ENCODE measurements at places on chromosomes 5 and 9.

DNA sequence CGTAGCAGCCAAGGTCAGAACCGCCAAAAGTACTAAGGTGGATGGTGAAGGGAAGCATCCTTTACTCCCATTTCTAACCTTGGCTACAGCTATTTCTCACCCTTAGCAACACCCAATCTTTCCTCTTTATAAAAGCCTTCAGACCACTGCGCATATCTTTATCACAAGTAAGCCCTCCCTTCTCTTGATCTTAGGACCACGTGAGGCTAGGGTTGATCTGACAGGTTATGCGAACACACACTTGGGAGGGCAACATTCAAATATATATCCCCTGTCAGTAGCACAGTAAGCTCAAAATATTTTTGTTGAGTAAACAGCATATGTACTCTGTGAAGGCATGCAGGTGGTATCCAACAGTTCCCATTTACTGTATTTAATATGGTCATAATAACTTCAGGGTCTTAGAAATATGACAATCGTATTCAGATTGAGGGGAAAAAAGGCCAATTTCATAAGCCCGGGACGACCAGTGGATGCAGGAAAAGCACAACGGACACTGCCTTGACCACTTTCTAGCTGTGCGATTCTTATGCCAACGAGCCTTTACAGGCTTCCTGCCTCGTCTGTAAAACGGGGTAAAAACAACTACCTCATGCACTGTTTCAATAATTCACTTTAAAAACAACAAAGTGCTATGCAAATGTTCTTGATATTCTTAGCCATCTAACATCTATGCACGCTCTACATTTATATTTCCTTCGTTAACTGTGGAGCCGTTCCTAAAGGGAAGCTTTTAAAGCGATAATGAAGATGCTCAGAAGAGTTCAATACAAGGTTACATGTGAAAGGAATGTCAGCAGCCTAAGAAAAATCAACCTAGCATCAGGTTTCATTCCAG lies 1.3 kb downstream of the ARSB start:
- DNase-seq: no peak

GRCh38 chr9:89864257-89864656 lies 259.4 kb downstream of the GADD45G start:
- DNase-seq: no peak

- no peak for DNase-seq
Observed at GRCh38 chr9:6552033-6552432, 93.5 kb downstream of the GLDC start.

DNA sequence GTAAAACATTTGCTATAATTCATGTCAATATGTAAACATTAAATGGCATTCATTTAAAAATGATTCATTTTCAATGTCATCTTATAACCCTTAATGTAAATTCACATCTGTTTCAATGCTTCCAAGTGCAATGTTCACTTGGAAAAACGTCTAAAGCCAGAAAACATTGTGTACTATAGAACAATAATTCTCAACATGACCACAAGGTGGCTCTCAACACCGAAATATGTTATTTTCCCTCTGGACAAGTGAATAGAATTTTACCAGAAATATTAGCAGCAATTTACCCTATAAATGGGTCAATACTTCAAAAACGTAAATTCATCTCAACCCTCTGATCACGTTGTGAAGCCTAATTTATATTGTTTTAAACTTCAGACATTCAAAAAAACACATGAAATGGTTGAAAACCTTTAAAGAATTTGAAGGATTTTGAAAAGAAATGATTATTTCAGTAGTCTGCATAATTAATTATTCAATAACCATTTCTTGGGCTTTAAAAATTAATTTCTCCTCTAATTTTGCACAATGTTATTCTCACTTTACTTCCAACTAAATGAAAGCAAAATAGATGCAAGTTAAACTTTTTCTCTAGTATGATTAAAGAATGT lies 11.0 kb downstream of the CDH10 start:
- no peak for DNase-seq

DNA sequence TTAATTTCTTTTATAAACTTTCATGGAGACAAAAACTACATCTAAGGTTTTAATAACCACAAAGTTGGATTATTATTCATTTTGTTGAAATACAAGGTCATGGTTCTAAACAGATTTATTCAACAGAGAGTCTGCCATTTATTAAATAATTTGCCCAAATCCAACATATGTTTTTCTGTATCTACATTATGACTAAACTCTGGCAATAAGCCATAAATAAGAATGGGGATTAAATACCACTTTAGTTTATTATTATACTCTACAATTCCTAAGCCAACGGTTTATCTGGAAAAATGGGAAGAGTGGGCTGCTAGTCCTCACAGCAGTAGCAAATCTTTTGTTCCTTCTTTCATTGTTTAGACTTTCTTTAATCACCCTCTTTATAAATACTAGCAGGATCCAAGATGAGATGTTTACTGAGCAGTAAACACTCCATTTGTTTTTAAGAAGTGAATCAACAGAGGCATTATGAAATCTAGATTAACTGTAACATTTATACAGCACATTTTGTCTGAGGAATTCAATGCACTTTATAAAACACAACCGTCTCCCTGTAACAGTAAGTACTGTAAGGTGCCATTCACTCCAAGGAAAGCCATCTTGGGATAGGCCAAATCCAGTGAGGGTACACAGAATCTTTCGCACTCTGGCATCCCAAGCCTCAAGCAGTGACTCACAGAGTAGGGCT lies 89.7 kb downstream of the DROSHA start:
- DNase-seq: no peak

- DNase-seq: no peak
Observed at GRCh38 chr5:172453206-172453985, 929 bp downstream of the SH3PXD2B start.

DNA sequence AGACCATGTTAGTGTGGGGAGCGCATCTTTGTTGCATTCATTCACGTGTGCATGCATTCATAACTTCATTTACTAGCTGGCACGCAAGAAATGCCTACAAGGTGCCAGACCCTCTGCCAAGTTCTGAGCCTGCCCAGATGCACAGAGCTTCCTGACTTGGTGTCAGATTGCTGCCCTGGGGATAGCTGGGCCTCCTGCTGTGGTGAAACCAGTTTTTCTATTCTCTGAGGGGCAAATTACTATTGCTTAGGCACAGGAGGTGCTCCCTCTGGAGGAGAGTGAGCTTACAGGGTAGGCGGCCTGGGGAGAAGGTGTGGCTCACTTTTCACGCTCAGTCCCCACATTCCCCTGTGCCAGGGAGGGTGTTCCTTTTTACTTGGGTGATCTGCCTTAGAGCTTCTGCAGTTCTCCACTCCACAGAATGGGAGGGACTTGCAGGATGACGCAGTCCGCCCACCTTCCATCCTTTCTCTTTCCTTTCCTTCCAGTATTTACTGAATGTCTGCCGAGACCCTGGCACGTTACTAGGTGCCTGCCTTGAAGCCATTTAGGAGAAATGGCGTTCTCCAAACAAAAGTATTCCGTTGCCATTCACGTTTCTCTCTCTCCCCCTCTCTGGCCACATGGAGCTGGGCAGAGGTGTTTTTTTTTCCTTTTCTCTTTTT lies 27.9 kb upstream of the CTNNA1 start:
- no peak for DNase-seq

- DNase-seq: no peak
Observed at GRCh38 chr5:149611326-149611725, 30.0 kb downstream of the ARHGEF37 start.

GRCh38 chr5:116025866-116026265 lies 6.4 kb upstream of the ARL14EPL start:
- DNase-seq: no peak

DNA sequence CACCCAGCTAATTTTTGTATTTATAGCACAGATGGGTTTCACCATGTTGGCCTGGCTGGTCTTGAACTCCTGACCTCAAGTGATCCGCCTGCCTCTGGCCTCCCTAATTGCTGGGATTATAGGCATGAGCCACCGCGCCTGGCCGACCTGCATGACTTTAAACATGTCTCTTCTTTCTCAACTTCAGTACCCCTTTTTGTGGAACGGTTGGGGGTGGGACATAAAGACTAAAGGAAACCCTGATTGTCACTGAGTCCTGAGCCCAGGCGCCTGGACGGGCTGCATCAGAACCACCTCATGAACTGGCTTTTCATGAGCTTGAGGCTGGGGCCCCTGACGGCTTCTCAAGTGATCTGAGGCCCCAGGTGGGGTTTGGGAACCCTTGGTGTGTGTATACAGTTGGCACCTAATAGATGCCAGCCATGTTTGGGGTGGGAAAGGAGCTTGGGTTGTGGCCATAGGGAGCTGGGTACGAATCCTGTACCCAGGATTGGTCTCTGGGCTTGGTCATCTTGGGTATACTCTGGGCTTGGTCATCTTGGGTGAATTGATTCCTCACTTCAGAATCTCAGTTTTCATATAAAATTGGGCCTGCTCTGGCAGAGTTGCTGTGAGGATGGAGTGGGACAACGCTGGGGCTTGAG lies 2.2 kb downstream of the GRK6 start:
- DNase-seq: no peak

- no peak for DNase-seq
Observed at GRCh38 chr5:169893571-169893970, 86.7 kb downstream of the INSYN2B start.

DNA sequence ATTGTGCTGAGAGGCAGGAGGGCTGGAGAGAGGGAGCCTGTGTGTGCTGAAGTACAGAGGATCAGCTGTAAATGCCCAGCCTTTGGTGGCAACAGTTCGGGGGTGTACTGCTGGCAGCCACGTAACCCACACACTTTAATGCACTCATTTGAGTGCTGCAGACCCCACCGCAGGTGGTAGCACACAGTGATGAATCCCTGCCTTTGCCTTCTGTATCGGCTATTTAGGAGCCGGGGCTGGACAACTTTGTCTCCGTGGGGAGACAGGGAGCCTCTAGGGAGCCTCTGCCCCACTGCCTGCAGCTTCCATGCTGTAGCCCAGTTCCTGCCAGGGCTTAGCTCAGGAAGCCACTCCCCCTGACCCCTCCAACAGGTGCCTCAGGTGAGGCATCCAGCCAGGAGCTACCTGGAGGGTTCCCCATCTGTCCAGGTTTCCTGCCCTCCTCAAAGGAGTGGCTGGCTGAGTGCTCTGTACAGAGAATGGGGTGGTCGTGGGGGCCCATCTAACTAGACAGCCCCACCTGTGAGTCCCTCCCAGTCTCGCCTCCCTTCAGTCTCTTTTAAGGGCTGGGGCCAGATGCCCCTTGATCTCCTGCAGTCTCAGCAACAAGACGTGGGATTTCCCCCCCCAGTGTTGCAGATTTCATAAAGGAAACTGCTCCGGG lies 44.5 kb downstream of the SECISBP2 start:
- DNase-seq: no peak

DNA sequence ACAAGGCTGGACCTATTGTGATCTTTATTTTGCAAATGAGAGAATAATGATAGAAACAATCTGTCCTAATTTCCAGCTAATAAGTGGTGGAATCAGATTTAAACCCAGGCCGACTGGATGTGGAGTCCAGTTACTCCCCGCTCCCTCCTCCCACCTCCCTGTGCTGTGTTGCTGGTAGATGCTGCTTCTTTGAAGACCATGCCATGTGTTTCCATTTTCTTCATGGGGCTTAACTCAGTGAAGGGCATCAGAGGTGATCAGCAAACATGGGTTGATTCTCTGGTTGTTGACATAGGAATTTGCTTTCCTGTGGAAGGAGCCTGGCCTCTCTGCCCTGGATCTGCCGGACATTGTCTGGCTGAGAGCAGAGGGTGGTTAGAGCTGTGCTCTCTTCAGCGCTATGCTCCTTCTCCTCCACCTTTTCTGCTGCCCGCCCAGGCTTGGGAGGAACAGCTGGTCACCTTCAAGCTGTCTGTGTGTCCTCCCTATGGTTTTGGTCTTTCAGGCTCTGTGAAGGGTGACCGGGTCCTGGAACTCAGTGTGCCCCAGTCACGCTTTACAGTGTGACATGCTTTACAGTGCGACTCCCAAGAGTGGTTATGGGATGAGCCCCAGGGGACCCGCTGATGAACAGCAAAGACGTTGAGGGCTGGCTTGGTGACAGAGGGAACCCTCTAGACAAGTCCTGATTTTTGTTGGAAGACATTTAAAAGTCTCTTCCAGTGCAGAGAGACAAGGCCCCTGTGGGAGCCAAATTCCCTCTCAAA lies 68.4 kb upstream of the RPS23 start:
- no peak for DNase-seq

- DNase-seq: no peak
Observed at GRCh38 chr9:37693260-37693659, 42.5 kb downstream of the FRMPD1 start.

DNA sequence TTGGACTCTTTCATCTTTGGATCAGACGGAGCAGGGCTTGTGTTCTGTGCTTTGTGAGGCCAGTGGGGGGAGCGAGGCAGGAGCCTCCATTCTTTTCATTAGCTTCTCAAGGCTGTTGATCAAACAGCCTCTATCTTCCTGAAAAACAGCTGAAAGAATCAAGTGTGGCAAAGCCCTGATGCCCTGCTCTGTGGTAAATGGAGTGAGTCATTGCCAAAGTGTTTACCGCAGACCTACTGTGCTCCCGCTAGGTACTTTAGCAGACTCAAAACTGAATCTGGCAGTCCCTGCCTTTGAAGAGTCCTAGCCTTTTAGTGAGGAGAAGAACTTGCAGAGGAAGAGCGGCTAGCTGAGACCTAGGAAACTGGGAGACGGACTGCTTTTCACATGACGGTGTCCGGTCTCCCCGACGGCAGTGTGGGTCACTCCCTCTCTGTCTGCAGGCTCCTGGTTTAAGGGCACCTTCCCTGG lies 3.3 kb downstream of the ANKRD33B start:
- DNase-seq: no peak

DNA sequence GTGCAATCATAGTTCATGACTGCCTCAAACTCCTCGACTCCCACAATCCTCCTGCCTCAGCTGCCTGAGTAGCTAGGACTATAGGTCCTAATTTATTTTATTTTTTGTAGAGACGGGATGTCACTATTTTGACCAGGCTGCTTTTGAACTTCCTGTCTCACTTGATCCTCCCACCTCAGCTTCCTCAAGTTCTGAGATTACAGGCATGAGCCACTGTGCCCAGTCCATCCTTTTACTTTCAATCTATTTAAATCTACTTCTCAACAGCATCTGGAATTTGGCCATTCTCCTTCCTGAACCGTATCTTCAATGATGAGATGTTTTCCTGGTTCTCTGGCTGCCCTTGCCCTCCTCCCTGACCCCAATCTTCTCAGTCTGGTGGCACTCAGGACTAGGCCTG lies 12.2 kb upstream of the GRIN1 start:
- DNase-seq: no peak

- DNase-seq: no peak
Observed at GRCh38 chr9:134858051-134858841, 22.4 kb upstream of the FCN2 start.

- no peak for DNase-seq
Observed at GRCh38 chr9:89022902-89023301, 31.6 kb downstream of the S1PR3 start.

GRCh38 chr5:19401032-19401431 lies 587.0 kb downstream of the CDH18 start:
- DNase-seq: no peak

DNA sequence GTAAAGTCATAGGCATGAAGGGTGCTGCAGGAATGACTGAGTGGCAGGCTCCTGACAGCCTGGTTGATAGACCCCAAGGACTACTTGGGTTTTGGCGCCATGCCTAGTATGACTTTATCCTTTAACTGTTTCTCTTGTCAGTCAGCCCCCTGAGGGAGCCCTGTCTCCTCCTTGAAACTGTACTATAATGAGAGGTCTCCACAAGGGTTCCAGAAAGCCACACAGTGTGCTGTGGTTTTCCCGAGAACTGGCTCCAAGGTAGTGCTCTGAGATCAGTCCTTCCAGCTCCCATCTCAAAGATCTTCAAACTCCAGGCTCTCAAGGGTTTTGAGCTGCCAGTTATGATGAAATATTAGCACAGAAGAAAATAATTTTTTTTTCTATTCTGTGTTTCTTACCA lies 26.7 kb upstream of the TNC start:
- no peak for DNase-seq
